ENCODE measurements at places on chromosomes 5 and 9. TPM values are rescaled to one million over a fixed set of nuclear protein-coding genes. Genes with fewer than 3 reads are reported as not detected.

The DAB2 gene
- 14.2 TPM for total RNA-seq

The MYO10 gene
- 15.8 TPM for total RNA-seq

The PFN3 gene
- not detected for total RNA-seq

The SLC46A2 gene
- not detected for total RNA-seq

The CENPH gene
- 79.0 TPM for total RNA-seq

The UBE2QL1 gene
- total RNA-seq = 0.42 TPM

The FRRS1L gene
- not detected for total RNA-seq

The SLC28A3 gene
- total RNA-seq = not detected

The TSSK1B gene
- total RNA-seq = not detected

The ABO gene
- not detected for total RNA-seq

The GARNL3 gene
- 0.15 TPM for total RNA-seq

The TAF11L10 gene
- not detected for total RNA-seq

The NUTM2F gene
- not detected for total RNA-seq

The MFAP3 gene
- 28.8 TPM for total RNA-seq

The NR3C1 gene
- total RNA-seq = 31.4 TPM

The SMIM27 gene
- total RNA-seq = 5.9 TPM

The ZFP37 gene
- 2.0 TPM for total RNA-seq

The CMBL gene
- 5.1 TPM for total RNA-seq

The S100Z gene
- 0.23 TPM for total RNA-seq
